GM12878 (cell line): ENCODE measurements at places on chromosomes 16 and 17.

GRCh38 chr17:34436607-34437006, 73.6 kb upstream of the CCL1 start:
- no peak for DNase-seq

GRCh38 chr16:63188086-63188771, 1152.0 kb upstream of the CDH8 start:
- no peak for DNase-seq

DNA sequence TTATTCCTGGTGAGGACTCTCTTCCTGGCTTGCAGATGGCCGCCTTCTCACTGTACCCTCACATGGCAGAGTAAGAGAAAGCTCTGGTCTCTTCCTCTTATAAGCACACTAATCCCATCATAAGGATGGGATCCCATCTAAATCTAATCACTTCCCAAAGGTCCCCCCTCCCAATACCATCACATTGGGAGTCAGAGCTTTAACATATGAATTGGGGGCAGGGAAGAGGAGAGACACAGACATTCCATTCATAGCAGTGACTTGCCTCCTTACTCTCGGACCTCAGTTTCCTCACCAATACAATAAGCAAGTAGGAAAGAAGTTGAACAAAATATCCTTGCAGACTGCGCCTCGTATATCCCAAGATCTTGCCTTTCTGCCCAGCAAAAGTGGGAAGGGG, 1.7 kb downstream of the CLEC19A start:
- no peak for DNase-seq

GRCh38 chr17:47286198-47286914, 32.7 kb downstream of the ITGB3 start:
- DNase-seq = peak; percentile 98

DNA sequence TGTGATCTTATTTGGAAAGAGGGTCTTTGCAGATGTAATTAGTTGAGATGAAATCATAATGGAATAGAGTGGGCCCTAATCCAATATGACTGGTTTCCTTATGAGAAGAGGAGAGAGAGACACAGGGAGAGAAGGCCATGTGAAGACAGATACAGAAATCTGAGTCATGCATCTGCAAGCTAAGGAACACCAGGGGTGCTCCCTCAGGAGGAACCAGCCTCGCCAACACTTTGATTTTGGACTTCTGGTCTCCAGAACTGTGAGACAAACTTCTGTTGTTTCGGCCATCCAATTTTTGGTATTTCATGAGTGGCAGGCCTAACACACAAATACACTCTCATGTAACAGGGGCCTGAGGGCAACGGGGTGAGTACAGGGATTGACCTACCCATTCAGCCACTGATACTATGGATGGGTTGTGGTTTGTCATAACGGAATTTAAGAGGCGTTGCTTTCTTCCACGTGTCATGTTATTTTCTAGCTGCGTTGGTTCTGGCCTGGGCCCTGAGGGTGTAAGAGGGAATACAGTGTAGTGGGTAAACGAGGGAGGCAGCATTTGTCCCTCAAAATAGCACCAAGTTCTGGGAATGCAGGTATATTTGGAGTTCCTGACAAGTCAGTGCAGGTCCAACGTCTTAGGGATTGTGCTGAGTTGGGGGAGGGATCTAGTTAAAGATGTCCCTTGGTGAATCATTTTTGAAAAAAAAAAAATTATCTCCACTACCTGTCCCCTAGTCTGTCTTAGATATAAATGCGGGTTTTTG, 17.7 kb downstream of the PLCG2 start:
- no peak for DNase-seq

DNA sequence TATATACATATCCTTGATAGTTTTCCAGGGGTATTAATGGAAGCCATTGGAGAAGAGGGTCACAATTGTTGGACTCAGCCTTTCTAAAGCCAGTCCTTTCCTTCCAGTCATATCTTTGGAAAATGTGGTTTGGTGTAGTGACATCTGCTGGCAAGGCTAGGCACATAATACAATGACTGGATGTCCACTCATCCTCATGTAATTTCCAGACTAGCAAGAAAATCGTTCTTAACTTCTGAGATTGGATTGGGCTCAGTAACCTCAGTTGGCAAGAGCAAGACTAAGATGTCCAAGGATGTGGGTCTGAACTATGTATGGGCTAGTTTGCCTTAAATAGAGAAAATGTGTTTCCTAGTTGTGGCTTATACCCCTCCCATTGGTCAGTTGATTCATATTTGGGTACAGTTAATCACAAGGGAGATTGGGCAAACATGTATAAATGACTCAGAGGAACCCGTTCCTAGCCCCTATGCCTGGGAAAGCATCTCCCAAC, 8.7 kb upstream of the KAT7 start:
- no peak for DNase-seq

DNA sequence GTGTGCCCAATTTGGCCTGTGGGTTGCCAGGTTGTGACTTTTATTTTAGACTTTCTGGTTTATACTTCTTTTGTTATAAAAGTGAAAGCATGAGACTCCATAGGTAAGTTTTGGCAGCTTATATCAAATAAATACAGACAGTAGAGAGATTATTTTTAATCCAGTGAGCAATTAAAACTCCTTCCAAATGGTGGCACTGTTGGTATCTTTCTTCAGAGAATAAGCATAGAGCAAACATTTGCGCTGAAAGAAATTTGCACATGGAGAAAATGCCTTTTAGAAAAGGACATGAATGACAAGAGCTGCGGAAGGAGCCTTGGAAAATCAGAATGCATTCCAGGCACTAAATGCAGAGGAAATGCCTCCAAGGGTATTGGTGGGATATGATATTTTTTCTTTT, 46.1 kb upstream of the DNAJA2 start:
- DNase-seq = no peak

- no peak for DNase-seq
Measured at GRCh38 chr16:48393485-48394354, 8.5 kb upstream of the SIAH1 start.

DNA sequence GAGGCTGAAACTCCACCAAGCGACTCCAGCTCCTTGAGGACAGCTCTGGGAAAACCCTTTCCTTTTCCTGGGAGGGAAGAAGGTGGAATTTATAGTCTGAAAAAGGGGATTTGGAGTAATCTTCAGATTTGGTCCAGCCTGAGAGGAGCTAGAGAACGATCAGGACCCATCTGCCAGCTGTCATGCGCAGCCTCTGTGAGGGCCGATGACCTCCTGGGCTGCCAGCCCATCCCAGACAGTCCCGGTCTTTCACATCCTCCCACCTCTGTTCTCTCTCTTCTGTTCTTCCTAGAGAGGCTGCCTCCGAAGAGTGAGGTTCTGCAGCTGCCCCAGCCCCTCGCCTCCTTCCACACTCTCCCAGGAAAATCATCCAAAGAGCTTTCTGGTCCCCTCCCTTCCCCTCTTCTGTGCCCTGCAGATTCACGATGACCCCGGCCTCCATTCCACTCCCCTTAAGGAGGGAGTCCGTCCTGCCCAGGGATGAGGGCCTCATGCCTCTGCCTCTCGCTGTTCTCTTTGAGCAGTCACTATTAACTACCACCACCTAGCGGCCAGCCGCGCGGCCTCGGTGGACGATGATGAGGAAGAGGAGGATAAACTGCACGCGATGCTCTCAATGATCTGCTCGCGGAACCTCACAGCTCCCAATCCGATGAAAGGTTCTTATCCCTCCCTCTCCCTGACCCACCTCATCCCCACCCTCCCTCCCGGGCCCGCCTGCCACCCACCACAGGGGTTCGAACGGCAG, 29.6 kb downstream of the SGSM2 start:
- DNase-seq = no peak

- no peak for DNase-seq
Measured at GRCh38 chr17:7859028-7859427, 1.2 kb downstream of the CYB5D1 start.

GRCh38 chr16:85003725-85004586, 7.4 kb downstream of the ZDHHC7 start:
- DNase-seq = no peak
